ENCODE measurements at places on chromosomes 2 and 18. TPM values are rescaled to one million over a fixed set of nuclear protein-coding genes. Genes with fewer than 3 reads are reported as not detected.
A peak's percentile ranks its signal among the peaks of the same experiment; 100 is the strongest.

DNA sequence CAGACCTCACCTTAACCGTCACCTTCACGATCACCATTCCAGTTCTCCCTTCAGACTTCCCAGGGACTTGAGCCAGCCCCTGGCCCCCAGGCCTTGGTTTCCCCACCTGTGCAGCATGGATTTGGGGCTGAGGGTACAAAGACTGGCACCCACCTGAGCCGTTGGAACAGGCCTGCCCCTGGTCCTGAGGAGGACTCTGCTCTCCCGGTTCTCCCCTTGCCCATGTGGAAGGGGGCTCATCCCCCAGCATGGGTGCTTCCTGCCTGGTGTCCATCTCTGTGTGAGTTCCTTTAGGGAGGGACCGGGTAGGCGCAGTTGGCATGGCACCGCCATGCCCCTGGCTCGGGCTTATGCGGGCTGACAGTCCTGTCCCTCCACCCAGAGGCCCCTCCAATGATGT lies 10.9 kb upstream of the GPR35 start:
- DNase-seq: peak; percentile 15

DNA sequence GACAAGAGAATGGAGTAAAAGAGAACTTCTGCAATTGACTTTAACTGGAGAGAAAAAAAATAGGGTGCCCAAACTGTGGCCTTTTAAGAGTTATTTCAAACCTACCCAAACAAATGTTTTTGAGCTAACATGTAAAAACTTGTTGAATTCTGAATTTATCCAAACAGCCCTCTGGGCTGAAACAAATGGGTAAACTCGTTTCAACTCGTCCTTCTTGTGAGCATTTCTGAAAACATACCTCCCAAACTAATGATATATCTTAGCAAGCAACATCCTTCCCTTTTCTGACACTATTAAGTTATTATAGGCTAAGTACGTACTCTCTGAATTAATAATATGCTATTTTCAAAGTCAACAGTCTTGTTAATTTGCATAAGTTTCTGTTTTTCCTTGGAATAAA lies 793.0 kb upstream of the ACVR2A start:
- DNase-seq: no peak

- DNase-seq: no peak
Measured at GRCh38 chr2:174826051-174826450, 61.8 kb upstream of the CHRNA1 start.

DNA sequence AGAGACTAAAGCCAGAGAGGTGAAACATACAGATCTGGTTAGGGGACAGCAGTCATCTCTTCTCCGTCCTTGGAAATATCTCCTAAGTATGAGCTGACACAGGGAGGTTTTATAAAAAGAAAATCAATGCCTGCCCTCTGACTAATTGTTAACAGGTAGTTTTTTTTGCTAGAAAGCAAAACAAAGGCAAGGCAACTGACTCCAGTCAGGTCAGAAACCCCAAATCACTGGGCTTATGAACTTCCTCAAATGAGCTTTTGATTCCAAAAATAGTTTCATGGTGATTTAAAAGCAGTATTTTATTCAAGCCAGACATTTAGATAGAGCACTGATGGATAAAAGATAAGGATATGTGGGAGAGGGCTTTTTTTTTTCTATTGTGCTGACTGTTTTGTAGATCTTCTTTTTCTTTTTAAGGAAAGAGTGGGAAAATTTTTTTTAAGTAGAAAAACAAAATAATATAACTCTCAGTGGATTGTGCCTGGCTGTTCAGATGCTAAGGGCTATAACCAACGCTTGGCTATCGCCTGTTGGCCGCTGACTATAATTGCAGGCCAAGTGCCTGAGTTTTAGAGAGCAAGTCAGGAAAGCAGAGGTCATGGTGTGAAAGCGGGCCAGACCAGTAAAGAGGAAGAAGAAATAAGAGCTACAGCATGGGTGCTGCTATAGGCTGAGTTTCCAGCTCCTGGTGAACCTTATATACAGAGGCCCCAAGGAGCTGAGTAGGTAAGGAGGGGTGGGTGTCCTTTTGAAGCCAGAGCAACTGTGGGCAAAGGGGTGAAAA lies 44.9 kb downstream of the MRPL35 start:
- no peak for DNase-seq

- DNase-seq: no peak
Measured at GRCh38 chr2:53429901-53430300, 337.7 kb upstream of the CHAC2 start.

DNA sequence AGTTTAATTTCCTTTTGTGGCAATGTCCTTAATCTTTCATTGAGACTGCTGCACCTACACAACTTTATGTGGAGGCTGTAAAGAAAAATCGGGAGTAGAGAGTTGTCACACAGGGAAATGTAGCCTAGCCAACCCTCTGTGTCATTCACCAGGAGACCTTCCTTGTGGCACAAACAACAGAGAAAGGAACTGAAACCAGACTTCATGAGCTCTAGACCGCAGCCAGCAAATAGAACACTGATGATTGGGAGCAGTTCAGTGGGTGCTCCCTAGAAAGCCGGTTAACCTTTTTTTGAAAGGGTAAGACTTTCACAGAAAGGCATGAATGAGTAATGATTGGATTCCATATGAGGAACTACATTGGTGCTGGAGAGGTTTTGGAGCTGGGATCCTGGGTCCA lies 1752.4 kb upstream of the CELF4 start:
- no peak for DNase-seq

Gene DLX2
- total RNA-seq: not detected

Gene UBR3
- 9.3 TPM for total RNA-seq
